ENCODE measurements at places on chromosomes 7 and 10. TPM values are rescaled to one million over a fixed set of nuclear protein-coding genes. Genes with fewer than 3 reads are reported as not detected.

Gene AGR2
- total RNA-seq: not detected

Gene ORC5
- total RNA-seq: 32.5 TPM

Gene AVPI1
- total RNA-seq: 0.66 TPM

Gene CNTNAP2
- total RNA-seq: not detected

- no peak for DNase-seq
Measured at GRCh38 chr7:156534925-156535324, 105.6 kb upstream of the RNF32 start.

- no peak for DNase-seq
Measured at GRCh38 chr10:52776471-52776903, 3.9 kb upstream of the MBL2 start.

Measured in activated T-helper 1 cell treated with anti-CD3 and anti-CD28 coated beads, Interleukin-12 subunit alpha, Interleukin-12 subunit beta, Interleukin-2, Interleukin-4 antibody, amounts not matched to agents 30 ng/mL and 10 ng/mL and 1 ng/mL, durations not matched to agents 14 hours and 24 hours and 36 hours (primary cell).